Adipocyte (in vitro differentiated cells): ENCODE measurements at places on chromosomes 12 and 14.
A peak's percentile ranks its signal among the peaks of the same experiment; 100 is the strongest.

- DNase-seq = peak; percentile 61
Measured at GRCh38 chr14:32933629-32934072, 5.0 kb upstream of the NPAS3 start.

- no peak for DNase-seq
Measured at GRCh38 chr12:91591639-91591987, 409.0 kb upstream of the DCN start.

GRCh38 chr12:110335481-110336045, 54.5 kb downstream of the ATP2A2 start:
- no peak for DNase-seq

DNA sequence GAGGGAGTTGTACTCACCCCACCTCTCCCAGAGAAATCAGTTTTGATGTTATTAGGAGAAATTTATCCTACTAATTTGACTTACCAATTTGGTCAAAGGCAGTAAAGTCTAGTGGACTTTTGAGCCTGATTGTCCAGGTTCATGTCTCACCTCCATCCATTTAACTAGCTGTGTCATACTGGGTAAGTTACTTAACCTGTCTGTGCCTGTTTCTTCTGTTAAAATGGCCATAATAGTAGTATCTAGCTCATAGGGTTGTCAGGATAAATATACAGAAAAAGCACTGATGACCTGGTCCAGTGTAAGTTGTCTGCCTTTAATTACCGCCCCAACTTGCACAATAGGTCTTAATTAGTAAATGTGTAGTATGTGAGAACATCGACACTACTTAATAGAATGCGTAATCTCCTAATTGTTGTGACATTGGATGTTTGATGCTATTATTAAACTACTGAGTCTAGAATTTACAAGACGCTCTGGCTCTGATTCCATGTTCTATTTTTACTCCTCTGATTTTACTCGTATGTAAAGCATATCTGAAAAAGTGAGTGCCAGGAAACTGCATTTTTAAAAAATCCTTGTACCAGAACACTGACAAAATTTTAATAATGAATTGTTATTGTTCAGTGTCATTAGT, 1.5 kb downstream of the RAB21 start:
- DNase-seq = peak; percentile 32

DNA sequence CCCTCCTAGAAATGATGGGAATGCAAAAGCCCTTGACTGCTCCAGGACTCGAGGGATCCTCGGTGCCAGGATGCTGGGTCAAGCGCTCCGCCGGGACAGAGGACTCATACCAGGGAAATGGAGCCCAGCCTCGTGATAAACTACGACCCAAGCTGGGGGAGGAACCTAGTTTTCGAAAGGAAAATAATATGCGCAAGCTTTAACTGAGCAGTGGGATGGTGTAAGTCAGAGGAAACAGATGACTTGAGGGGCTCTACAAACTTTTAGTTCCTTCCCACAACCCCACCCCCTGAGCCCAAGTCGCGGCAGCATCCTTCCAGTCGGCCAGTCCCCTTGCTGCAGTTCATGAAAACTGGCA, 654 bp upstream of the SUPT16H start:
- no peak for DNase-seq

DNA sequence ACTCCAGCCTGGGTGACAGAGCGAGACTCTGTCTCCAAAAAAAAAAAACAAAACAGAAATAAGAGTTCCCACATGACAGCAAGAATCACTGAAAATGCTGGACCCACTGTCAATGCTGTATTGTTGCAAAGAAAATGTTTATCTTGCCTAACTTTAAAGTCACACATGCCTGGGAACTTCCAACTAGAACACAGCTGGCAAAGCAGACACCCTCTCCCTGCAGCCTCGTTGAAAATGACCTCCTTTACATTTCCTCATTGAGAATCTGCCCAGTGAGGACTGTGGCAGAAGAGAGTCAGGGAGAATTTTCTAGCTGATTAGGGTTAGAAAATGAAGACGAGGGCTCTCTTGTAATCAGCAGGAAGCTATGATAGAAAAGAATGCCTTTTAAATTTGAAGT, 42.8 kb upstream of the TCL1A start:
- DNase-seq = no peak
